Smooth muscle cell of the coronary artery (primary cell): ENCODE measurements at places on chromosomes 11 and 22. TPM values are rescaled to one million over a fixed set of nuclear protein-coding genes. Genes with fewer than 3 reads are reported as not detected.

The GNG3 gene
- not detected in 2 replicates for total RNA-seq

The PTPN5 gene
- not detected in 2 replicates for total RNA-seq

The CATSPER1 gene
- total RNA-seq, result 0.68 TPM in 1 of 2 replicates, not detected in the other

The MUC5AC gene
- not detected in 2 replicates for total RNA-seq

The PTGDR2 gene
- 0.12 TPM in 1 of 2 replicates, not detected in the other for total RNA-seq

The PTPRJ gene
- 3.3 and 14.1 TPM in 2 replicates for total RNA-seq

The KCNJ5 gene
- total RNA-seq, result under 0.01 and 0.12 TPM in 2 replicates
